ENCODE measurements at places on chromosomes 2 and 18.

- DNase-seq = no peak
Observed at GRCh38 chr2:172856606-172857005, 121.0 kb downstream of the RAPGEF4 start.

DNA sequence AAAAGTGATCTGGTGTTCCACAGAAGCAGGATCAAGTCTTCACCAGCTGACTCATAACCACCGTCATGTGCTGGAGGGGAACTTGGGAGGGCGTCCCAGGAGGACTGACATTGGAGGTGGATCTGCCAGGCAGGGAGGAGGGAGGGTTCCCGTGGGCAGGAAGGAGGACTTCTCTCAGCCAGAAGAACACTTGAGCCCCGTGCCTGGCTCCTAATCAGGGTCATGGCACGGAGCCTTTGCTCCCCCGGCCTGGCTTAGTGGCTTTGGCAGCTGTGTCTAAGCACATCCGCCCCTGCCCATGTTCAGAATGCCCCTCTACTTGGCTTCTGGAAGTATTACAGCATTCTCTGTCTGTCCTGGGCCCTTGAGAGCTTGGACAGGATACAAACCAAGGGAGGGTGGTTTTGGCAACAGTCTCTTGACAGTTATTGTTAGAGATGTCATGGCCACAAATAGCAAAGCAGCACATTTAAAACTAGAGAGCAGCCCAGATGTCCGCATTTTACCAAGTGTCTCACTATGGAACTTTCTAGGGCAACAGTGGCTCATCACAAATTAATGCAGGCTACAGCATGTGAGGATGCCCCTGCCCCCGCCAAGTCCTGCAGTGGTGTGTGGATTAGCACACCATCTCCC, 11.5 kb downstream of the PPP1R7 start:
- DNase-seq = no peak

GRCh38 chr18:51610481-51610880, 413.0 kb upstream of the MEX3C start:
- no peak for DNase-seq

DNA sequence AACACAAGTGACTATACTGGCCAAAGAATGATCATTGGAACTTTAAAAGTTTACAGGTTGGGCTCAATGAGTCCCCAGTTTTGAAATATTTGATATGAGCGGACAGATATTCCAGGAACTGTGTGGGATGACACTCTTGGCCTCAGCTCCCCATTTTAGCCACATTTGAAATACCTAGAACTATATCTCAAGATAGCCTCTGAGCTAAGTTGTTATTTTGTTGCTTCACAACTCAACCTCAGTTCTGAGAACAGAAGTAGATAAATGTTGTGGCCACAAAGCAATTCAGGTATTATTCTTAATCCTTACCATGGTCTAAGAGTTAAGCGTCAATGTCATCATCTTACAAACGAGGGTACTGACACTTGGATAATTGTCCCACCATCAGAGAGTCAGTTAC, 172.2 kb upstream of the SETBP1 start:
- DNase-seq = no peak

Data from hematopoietic multipotent progenitor cell (in vitro differentiated cells).